ENCODE measurements at places on chromosomes 16 and 17.

- DNase-seq: no peak
Measured at GRCh38 chr17:17779015-17779611, 57.7 kb downstream of the SREBF1 start.

GRCh38 chr16:10685709-10686108 lies 9.0 kb downstream of the TEKT5 start:
- DNase-seq: no peak

DNA sequence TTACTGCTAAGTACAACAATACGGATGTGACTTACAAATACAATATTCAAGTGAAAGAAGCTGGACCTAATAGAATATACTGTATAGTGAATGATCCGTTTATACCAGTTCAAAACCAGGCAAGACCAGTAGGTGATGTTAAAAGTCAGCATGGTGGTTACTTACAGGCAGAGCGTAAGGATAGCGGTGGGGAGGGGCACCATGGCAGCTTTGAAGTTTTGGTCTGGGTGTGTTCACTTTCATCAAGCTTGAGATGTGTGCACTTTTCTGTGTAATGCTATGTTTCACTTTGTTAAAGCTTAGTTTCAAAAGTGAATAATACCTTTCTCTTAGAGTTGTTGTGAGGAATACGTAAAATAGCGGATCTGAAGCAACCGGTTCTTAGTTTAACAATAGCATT lies 16.5 kb upstream of the SLC35G3 start:
- no peak for DNase-seq

- peak; percentile 63 for DNase-seq
Measured at GRCh38 chr17:76237859-76238313, 2.4 kb downstream of the RNF157 start.

DNA sequence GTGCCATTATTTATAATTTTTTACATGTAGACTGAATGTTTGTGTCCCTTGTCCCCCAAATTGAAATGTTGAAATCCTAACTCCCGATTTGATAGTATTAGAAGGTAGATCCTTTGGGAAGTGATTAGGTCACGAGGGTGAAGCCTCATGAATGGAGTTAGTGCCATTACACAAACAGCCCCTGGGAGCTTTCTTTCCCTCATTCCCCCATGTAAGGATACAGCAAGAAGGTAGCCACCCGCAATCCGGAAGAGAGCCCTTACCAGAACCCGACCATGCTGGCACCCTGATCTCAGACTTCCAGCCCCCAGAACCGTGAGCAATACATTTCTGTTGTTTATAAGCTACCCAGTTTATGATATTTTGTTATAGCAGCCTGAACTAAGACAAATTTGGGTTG lies 143.2 kb downstream of the NPIPB5 start:
- no peak for DNase-seq

- peak; percentile 95 for DNase-seq
Measured at GRCh38 chr16:48003206-48003907, 152.4 kb downstream of the ABCC12 start.

DNA sequence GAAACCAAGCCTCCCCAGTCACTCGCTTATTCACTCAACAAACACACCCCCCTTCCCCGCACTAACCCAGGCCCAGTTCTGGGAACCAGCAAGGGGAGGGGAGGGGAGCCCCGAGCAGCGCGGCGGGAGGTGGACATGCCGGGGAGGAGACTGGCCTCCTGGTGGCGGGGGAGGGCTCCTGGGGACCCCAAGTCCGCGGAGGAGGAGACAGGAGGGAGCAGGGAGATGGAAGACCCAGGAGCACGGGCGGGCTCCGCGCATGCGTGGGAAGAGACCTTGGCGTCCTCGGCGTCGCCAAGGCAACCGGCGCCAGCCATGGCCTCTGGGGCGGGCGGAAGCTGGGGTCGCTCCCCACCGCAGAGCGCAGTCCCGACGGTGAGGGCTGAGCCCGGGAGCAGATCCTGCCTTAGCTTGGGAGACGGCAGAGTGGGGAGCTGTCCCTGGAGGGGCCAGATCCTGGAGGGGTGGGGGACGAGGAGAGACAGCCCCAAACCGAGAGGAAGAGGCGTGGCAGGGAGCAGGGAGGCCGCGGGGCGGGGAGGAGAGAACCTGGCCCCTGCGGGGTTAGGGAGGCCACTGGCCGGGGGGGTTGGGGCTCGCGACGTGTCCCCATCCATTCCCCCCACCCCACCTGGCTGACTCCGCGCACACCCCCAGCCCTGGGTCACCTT lies at the start of gene PRR29:
TSS of gene PRR29 (plus strand) at position 302 of the 671 bp plus-strand sequence. CDS start at position 316, 14 bp downstream.
- DNase-seq: no peak

DNA sequence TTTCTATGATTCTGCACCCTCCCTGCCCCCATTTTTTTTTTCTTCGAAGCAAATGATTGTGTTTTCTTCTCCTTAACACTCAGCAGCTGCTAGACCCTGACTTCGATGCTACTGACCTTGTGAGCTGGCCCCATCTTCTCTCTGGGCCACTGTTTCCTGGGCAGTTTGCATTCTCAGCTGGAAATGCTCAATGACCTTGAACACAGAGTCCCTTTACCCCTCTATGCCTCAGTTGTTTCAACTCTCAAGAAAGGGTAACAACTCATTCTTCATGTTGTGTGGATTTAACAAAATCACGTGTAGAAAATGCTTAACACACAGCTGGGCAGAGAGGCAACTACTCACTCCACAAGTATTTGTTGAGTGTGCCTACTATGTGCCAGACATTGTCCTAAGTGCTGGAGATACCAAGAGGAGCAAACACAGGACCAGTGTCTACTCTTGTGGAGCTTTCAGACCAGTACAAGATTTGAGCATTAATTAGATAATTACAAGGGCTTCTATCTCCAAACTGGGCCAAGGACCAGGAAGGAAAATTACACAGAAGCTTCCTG lies 66.2 kb downstream of the IQCK start:
- no peak for DNase-seq

DNA sequence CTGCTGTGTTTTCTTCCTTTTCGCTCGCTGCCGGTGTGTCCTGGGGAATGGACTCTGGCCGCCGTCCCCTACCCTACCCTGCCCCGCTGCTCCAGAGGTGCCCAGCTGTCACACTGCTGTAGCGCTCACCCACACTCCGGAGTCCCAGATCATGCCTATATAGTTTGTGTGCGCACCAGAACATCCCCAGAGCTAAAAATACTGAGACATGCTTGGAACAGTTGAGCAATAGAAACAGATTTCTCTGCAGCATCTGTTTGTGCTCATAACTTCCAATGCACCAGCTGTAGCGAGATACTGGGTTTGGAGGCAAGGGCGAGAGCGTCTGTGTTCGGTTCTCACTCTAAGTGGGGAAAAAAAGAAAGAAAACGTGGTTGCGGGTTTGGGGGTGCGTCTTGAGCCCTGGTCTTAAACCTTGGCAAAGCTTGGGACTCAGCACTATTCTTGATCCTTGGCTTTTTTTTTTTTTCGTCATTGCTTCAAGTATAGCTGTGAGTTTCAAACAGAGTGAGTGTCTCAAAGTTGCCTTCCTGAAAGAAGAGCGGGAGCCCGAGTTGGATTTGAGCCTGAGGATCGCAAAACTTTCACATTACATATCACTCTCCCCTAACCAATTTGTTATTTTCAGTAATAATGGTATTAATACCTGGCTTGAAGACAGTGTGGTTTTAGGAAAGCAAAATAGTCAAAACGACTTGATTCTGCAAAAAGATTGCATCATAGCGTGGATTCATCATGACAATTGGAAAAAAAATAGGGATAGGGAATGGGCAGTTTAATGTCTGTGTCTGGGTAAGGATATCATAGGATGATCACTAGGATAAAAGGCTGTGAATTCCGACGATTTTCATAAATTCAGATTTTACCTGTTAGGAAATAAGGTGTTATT lies 621 bp downstream of the KCNJ2 start:
- DNase-seq: no peak
